Immature natural killer cell (primary cell): ENCODE measurements at places on chromosomes 6 and 20.

DNA sequence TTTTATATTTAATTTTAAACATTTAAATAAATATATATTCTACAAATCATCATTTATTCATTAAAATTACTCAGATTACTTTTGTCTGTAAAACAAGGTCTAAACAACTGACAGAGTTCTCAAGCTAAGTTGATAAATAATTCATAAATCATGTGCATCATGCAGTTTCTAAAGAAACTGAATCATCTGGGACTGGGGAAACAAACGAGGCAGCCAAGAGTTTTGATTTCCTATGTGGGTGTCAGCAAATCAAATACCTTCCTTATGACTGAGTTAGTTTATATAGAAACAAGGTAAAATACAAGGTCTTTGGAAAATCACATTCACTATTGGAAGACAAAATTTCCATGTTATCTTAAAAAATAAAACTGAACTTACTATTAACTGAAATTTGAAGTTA is 149.9 kb upstream of the BEND6 start:
- DNase-seq = no peak

- DNase-seq = no peak
Measured at GRCh38 chr6:9848094-9848493, 566.8 kb downstream of the TFAP2A start.

GRCh38 chr6:97150932-97151331 is 132.1 kb downstream of the MMS22L start:
- no peak for DNase-seq

DNA sequence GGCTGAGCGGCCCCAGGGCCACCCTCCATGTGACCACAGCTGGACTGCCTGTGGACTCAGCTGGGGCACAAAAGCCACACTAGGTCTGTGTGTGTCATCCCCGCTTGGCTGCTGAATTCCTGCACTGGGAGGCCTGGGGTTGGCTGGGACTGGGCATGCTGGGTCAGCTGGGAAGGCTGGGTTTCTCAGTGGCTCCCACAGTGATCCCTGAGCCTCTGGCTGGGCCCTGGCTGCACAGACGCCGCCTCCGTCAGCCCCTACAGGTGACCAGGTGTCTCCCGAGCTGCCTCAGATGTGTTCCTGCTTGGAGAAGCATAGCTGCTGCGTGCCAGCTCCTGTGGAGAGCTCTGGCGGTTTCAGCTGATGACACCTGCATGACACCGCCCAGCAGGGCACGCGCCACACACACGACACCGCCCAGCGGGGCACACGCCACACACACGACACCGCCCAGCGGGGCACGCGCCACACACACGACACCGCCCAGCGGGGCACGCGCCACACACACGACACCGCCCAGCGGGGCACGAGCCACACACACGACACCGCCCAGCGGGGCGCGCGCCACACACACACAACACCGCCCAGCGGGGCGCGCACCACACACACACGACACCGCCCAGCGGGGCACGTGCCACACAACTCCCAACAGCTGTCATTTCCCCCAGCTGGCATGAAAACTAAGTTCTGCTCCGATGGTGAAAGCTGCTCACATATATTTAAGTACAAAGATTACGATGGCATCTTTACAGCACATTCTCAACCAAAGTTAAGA is 88.8 kb downstream of the TAF4 start:
- no peak for DNase-seq

- no peak for DNase-seq
Measured at GRCh38 chr6:132114201-132114825, 163.1 kb upstream of the CCN2 start.

DNA sequence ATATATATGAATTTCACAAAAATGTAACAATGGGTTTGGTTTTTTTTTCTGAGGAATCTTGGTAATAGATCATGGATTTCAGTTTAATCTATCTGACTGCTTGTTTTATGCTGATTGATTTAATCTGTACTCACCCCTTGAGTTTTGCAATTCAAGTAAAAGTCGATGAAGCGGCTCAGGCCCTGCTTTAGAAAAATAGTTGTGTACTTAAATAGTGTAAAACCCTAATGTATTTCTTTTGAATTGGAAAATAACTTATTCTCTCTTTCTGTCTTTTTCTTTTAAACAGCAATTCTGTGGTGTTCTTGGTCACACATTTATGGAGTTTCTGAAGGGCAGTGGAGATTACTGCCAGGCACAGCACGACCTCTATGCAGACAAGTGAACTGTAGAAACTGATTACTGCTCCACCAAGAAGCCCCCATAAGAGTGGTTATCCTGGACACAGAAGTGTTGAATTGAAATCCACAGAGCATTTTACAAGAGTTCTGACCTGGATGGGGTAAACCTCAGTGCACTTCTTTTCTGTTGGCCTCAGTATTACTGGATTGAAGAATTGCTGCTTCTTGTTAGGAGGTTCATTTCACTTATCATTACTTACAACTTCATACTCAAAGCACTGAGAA is 4.0 kb downstream of the LOC128125822 start:
- no peak for DNase-seq

GRCh38 chr20:50029697-50030461 is 47.1 kb downstream of the SNAI1 start:
- no peak for DNase-seq

- no peak for DNase-seq
Measured at GRCh38 chr20:11492386-11492785, 425.3 kb upstream of the BTBD3 start.

DNA sequence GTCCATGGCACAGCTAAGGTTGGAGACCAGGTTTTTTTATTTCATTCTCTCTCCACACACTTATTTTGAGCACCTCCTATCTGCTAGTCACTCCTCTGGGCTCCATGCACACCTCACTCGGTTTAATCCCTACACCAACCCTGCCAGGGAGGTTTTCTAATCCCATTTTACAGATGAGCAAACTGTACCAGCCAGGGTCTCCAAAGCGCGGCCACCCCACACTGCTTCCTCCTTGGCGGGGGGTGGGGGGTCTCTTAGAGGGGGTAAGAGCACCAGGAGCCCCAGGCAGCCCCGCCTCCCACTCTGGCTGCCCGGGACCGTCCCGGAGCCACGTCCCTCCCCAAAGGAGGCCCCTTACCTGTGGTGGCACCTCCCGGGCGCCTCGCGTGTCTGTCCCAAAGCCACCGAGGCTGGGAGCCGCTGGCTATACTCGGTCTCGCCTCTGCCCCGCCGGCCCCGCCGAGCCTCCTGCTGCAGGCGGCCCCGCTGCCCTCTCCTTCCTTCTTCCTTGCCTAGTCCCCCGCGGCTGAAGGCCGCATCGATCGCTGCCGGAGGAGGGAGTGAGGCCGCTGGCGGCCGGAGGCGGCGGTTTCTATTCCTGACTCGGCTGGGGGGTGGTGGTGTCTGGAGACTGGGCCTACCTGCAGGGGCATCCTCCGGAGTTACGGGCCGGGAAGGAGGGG is at the start of gene KCNS1:
Gene KCNS1, minus strand, starts transcription at position 565 of the 683 bp plus-strand sequence. CDS start 1,891 bp downstream, outside the sequence.
- DNase-seq = no peak
